Fibroblast of gingiva (primary cell): ENCODE measurements at places on chromosomes 2 and 18.

DNA sequence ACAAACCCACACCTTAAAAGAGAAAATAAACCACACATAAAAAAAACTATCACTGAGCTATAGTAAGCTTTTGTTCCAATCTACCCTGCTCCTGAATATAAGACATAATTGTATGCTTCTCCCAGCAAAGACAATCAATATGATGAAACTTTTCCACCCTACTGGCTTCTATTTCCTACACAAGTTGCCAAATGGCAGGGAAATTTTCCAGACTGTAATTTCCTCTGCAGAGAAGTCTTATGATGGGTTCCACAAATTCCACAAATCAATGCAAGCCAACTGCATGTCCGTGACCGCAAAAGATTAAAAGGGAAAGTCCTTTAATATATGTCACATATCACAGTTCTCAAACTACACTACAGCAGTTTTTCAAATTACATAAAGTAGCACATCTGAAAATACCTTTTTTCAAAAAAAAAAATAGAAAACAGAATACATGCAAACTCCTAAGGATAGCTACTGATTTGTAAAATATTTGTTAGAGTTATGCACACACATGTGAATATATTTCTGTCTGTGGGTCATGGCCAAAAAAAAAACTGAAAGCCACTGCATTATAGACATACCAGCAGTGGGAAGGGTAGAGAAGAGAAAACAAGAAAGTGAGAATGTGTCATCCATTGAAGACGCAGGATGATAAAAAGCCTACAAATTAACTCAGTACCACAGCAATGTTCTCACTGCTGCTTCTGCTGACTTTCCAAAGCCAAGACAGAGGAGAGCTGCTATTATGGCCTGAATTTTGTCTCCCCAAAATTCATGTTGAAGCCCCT lies 61.4 kb downstream of the RPL31 start:
- peak; percentile 93 for DNase-seq

DNA sequence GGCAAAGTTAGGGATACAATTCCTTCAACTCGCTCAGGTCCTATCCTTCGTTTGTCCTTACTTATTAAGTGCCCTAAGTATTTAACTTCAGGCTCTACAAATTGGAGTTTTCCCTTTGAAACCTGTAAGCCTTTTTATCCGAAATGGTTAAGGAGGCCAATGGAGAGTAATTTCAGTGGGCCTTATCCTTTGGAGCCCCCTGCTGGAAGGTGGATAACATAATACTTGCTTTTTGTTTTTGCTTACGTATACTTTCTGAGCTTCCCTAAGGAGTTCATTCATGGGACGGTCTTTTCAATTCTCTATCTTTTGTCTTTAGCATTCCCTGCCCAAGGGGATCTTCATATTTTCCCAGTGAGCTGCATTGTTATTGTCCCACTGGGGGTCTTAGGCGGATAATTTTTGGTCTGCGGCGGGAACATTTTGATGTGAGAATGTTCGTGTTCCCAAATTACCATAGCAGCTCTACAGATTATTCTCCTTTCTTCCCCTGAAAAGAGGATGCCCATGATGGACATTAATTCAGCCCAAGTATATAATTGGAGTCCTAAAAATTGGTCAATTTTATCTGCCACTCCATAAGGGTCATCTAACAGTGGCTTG lies 34.4 kb upstream of the TRAPPC8 start:
- peak; percentile 28 for DNase-seq

- no peak for DNase-seq
Measured at GRCh38 chr2:6993936-6994335, 76.7 kb downstream of the RNF144A start.

GRCh38 chr2:18976168-18976961 lies 382.1 kb downstream of the OSR1 start:
- peak; percentile 97 for DNase-seq

DNA sequence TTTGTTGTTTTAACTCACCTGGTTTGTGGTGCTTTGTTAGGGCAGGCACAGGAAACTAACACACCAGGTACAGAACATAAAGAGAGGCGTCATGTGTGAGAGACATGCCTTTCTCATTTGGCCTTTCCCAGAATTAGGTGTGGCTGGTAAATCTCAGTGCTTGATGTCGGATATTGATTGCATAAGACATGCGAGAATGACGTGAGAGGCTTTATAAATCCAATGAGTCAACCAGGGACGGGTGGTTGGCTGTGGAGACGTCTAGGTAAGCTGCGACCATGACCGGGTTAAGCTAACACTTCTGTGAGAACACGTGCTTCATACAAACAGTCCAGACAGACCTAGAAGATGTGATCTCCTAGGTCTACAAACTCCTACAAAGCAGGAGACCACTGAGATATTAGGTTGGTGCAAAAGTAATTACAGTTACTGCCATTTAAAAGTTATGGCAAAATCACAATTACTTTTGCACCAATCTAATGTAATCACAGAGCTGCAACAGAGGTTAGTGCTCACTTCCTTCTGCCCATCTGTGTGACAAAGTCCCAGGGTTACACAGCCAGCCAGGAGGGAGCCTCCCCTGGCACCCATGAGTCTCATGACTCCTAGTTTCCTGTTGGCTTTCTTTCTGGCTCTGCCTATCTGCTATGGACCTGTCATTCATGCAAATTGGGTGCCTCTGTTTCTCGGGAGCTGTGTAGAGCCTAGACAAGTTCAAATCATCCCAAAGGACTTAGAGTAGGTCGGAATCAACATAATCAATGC lies 98.9 kb upstream of the ATP8B1 start:
- DNase-seq: no peak

DNA sequence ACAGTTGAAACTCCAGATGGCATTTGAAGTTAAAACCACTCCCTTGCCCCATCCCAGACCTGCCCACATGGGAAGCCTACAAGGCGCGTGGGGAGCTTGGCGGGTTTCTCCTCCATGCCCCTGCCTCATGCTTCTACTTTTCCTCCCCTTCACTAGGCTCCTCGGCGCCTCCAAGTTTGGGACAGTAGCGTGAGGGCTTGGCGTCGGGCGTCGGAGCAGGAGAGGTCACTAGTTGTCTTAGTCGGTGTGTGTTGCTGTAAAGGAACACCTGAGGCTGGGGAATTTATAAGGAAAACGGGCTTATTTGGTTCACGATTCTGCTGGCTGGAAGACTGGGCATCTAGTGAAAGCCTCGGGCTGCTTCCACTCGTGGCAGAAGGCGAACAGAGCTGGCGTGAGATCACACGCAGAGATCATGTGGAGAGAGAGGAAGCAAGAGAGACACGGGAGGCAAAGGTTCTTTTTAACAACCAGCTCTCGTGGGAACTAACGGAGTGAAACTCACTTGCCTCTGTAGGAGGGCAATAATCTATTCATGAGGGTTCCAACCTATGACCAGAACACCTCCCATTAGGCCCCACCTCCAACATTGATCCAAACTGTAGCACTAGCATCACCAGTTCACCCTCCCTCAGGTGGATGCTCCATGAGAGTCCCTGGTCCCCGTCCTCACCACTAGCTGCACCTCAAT lies 25.3 kb downstream of the ITM2C start:
- DNase-seq: no peak

DNA sequence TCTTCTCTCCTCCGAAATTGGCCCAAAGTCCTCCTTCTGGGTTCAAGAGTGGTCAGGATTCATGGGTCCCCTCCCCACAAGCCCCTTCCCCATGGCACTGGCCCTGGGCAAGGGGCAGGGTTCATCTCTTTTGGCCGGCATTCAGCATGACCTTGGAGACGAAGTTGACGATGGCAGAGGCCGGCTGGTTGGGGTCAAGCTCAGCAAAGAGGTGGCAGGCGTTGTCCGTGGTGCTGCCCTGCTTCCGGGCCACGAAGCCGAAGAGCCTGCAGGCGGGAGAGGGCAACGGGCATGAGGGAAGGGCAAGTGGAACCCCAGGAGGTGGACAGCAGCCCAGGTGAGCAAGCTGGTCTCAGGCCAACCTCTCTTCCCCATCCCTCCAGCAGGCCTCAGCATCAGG lies 198.5 kb downstream of the TNS1 start:
- DNase-seq: no peak

GRCh38 chr2:223542501-223542900 lies 59.7 kb downstream of the SCG2 start:
- DNase-seq: no peak
